Stimulated activated CD4-positive, alpha-beta T cell treated with anti-CD3 and anti-CD28 coated beads, Interleukin-12 subunit alpha, Interleukin-12 subunit beta, amount 100 ng/mL, for 48 hours (primary cell): ENCODE measurements at places on chromosomes 7 and 10.

- no peak for DNase-seq
Observed at GRCh38 chr7:71016401-71016800, 115.5 kb upstream of the GALNT17 start.

DNA sequence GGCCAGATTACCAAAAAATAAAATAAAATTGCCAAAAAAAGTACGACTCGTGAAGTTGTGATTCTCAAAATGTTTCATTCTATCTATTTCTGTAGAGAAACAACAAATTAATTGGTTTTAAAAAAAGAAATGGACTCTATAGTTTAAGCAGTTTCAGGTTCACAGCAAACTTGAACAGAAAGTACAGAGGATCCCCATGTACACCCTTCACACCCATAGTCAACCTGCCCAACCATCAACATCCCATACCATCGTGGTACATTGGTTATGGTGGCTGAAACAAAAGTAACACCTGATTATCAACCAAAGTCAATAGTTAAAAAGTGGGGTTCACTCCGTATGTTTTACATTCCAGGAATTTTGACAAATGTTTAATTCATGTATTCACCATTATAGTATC lies 496.1 kb downstream of the ANKRD7 start:
- DNase-seq = no peak

GRCh38 chr7:14637968-14638367 lies 264.6 kb downstream of the DGKB start:
- no peak for DNase-seq

DNA sequence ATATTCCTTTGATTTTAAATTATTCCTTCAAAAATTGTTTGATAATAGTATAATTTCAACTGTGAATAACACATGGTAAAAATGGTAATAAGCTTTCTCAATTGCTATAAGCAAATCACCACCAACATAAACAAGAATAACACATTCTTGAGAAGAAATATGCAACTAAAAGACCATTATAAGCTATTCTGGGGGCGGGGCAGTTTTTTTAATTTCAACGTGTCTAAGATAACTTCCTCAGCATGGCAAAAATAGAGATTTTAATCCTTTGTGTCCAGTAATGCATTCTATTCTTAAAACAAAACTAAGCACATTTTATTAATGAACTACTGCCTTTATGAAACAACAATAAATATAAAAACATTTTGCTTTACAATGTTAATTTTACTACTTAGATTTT lies 1.5 kb downstream of the DNAJC12 start:
- no peak for DNase-seq

- DNase-seq = no peak
Observed at GRCh38 chr7:23628370-23628769, 31.2 kb downstream of the CCDC126 start.

GRCh38 chr10:593016-593415 lies 96.5 kb downstream of the DIP2C start:
- no peak for DNase-seq

DNA sequence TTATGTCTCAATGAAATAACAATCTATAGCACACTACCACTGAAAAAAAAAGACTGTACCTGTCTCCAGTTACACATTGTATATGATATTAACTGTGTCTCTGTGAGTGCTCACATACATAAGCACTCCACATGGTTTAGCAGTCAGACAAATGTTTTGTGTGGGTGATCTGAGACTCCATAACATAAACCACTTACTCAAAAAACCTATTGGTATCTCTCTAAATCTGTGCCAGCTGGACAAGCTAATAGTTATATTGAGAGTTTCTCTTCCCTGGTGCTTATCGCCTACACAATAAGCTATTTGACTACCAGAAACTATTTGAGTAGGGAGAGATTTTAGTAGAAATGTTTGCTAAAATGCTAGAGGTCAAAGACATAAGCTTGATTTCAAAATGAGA lies 190.1 kb upstream of the AGR3 start:
- DNase-seq = no peak
